Activated CD4-positive, alpha-beta T cell treated with anti-CD3 and anti-CD28 coated beads, Interleukin-2, amount 10 ng/mL, durations not matched to agents 7 days and 5 days (primary cell): ENCODE measurements at places on chromosomes 11 and 22.

DNA sequence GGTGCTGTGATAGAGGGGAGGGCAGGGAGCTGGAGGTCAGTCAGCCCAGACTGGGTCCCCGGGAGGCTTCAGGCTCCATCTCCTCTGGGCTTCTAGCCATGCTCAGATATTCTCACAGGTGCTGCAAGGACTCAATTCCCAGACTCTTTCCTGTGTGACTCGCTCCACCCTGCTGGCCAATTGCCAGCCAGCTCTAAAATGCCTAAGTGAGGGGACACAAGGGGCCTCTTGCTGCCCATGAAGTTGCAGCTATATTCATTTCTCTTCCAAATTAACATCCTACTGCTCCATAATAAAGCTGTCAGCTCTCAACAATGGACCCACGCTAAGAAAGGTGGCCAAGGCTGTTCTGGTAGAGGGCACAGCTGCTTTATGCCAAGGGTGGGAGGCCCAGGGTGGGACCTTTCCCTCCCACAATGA is 101.5 kb downstream of the PLEKHA7 start:
- no peak for DNase-seq

GRCh38 chr11:106983261-106983660 is 35.0 kb downstream of the GUCY1A2 start:
- DNase-seq = no peak

DNA sequence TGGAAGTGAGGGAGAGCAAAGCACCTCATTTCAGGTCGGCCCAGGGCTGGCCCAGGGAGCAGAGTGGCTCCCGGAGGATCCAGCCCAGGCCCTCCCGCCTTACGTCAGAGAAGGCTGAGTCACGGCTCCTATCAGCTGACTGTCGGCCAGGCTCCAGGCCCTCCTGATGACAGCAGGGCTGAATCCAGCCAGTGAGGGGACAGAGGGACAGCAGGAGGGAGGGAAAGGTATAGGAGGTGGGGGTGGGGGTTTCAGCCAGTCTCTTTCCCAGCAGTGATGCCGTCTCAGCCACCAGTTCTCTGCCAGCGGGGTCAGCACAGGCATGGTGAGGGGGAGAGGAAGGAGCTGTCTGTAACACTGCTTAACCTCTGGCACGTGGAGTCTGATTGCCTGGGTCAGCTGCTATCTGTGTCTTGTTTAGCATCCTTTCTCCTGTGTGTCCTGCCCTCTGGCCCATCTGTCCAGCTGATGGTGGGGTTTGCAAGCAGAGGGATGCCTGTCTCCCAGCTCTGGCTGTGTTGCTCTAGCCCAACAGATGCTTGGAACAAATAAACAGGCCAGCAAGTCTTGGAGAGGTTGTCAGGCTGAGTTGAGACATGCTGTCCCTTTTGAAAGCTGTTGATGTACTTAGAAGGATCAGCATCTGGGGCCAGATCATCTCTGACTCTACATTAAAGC is 74.0 kb downstream of the ADAMTS15 start:
- no peak for DNase-seq

- no peak for DNase-seq
Observed at GRCh38 chr22:45768490-45768889, 96.9 kb downstream of the ATXN10 start.

DNA sequence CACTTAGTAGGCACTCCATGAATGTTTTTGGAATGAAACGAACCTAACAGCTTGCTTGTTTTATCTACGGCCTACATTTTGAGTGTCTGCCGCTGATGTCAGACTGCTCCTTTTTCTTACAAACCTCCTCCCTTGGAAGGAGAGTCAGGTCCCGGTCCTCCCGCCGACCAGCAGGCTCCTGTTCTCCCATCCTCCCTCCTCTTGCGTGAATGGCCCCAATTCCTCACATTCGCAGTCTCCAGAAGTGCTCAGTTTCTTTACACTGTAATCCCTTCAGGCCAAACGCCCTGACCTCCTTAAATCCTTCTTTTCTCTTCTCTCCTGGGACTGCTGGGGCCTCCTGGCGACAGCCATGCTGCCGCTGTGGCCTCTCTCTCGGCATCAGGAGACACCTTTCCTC is 82.6 kb upstream of the CSNK2A3 start:
- no peak for DNase-seq

GRCh38 chr11:10942620-10943019 is 84.8 kb upstream of the ZBED5 start:
- no peak for DNase-seq

GRCh38 chr22:39514373-39514973 is 5.9 kb upstream of the ATF4 start:
- peak; percentile 65 for DNase-seq

DNA sequence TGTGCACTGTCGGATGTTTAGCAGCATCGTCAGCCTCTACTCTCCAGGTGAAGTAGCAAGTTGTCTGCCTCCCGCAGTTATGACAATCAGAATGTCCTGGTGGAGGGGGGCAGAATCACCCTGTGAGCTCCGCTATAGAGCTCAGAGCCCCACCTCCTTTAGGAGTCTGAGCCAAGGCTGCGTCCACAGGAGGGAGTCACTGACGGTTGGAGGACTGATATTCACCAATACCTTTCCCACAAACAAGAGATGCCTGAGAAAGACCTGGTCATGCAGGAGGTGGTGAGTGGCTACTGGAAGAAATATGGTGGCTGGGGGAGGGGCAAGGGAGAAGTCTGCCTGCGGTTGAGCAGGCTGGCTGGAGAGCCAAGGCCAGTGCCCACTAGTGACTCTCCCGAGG is 41.7 kb upstream of the ADA2 start:
- no peak for DNase-seq
